ENCODE measurements at places on chromosomes 12 and 14. TPM values are rescaled to one million over a fixed set of nuclear protein-coding genes. Genes with fewer than 3 reads are reported as not detected.

DNA sequence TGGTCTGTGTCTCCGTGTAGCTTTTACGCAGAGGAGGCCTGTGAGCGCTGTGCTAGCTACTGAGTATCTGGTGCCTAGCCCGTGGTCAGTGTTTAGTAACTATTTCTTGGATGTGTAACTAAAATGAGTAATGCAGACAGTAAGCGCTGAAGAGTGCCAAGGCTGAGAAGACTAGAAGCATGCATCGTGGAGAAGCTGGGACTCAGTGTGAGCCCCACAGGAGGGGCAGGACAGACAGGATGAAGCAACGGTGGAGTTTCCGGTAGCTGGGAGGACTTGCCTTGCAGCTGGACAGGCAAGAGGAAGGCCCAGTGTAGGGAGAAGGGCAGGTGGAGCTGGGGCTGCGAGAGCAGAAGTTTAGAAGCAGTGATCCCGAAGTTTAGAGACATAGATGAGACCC lies 233.4 kb upstream of the FKBP4 start:
- no peaks in the 10 kb centered on the region for H3K4me1 ChIP-seq
- H3K4me3 ChIP-seq = no peak overlapping the region
- peak; percentile 4 for DNase-seq

DNA sequence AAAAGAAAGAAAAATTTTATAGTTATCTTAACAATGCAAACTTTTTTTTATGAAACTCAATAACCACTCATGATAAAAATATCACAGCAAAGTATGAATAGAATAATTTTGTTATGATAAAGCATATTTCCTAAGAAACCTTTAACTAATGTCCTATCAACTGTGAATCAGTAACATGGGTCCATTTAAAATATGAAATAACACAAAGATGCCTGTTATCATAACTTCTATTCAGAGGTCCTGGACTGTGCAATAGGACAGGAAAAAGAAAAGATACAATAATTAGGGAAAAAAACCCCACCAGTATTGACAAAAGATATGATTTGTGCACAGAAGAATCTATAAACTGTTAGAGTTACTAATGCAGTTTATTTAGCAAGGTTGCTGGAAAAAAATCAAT lies 245.4 kb downstream of the FOXN3 start:
- H3K36me3 ChIP-seq = peaks cover 7% of the 10 kb centered on the region
- H3K4me3 ChIP-seq = no peak overlapping the region
- H3K4me1 ChIP-seq = peaks cover 5% of the 10 kb centered on the region
- H3K27ac ChIP-seq = no peak overlapping the region
- DNase-seq = no peak

Gene TMEM179
- not detected for total RNA-seq

DNA sequence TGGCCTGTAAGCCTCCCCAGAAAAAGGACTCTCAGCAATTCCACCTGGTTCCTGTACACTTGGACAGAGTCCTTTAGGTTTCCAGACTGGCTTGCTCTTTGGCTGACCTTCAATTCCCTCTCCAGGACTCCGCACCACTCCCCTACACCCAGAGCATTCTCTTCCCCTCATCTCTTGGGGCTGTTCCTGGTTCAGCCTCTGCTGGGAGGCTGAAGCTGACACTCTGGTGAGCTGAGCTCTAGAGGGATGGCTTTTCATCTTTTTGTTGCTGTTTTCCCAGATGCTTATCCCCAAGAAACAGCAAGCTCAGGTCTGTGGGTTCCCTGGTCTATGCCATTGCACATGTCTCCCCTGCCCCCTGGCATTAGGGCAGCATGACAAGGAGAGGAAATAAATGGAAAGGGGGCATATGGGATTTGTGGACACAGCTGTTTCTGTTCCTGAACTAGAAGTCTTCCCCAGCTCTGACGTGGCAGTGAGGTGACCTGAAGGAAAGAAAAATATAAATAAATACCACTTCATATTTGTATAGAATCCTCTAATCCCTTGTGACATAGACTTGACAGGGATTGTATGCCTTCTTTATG lies 1.3 kb downstream of the RNASE7 start:
- no peak overlapping the region for H3K4me3 ChIP-seq
- peaks cover 6% of the 10 kb centered on the region for H3K36me3 ChIP-seq
- no peaks in the 10 kb centered on the region for H3K27me3 ChIP-seq
- DNase-seq = no peak

DNA sequence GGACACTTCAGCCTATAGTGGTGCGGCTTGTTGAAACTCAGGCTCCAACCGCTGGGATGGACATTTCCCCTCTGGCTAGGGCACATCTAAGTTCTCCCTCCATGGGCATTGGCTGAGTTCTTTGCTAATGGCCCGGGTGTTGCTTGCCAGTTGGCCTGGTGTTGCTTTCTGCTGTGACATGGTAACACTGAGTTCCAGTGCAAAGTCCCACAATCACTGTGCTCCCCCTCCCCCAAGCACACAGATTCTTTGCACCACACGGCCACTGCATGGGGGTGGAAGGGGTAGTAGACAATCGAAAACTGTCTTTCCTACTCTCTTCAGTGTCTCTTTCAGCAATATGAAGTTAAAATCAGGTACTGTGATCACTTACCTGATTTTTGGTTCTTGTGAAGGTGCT lies 308.2 kb downstream of the FUT8 start:
- peaks cover 8% of the 10 kb centered on the region for H3K36me3 ChIP-seq
- no peak for DNase-seq
- no peaks in the 10 kb centered on the region for H3K4me1 ChIP-seq
- no peak overlapping the region for H3K4me3 ChIP-seq
- no peaks in the 10 kb centered on the region for H3K27me3 ChIP-seq

DNA sequence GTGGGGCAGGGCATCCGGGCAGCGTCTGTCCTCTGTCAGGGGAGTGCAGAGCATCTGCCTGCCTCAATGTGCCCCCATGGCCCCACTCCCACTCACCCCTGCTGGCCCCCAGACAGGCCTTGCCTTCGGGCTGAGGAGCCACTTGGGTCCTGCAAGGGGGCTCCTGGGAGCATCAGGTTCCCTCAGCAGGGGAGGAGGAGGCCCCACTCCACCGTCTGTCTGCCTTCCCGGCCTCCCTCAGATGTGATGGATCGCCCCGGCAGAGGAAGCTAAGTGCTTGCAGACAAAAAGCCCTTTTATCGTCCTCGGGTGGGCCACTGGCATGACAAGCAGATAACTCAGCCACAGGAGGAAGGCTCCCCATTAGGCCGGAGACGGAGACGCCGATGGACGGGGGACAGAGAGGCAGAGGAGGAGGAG lies 35.1 kb downstream of the NCOR2 start:
- no peak for DNase-seq
- H3K36me3 ChIP-seq = peaks cover 21% of the 10 kb centered on the region
- H3K27me3 ChIP-seq = no peaks in the 10 kb centered on the region
- H3K27ac ChIP-seq = no peak overlapping the region

GRCh38 chr14:90521930-90522483 lies 125.2 kb downstream of the CALM1 start:
- no peaks in the 10 kb centered on the region for H3K27me3 ChIP-seq
- no peak for DNase-seq
- H3K4me1 ChIP-seq = peaks cover 10% of the 10 kb centered on the region
- no peak overlapping the region for H3K27ac ChIP-seq

Gene FAM181A
- not detected for total RNA-seq

- no peaks in the 10 kb centered on the region for H3K36me3 ChIP-seq
- peaks cover 5% of the 10 kb centered on the region for H3K4me1 ChIP-seq
- H3K27ac ChIP-seq = no peak overlapping the region
- DNase-seq = no peak
- no peaks in the 10 kb centered on the region for H3K27me3 ChIP-seq
- no peak overlapping the region for H3K4me3 ChIP-seq
These were observed 479.7 kb upstream of the TBX3 start for GRCh38 chr12:115163710-115164109.

Gene CCDC85C
- 19.1 TPM for total RNA-seq

GRCh38 chr12:11863478-11863906 lies 207.2 kb upstream of the BCL2L14 start:
- H3K27me3 ChIP-seq = no peaks in the 10 kb centered on the region
- no peak overlapping the region for H3K4me3 ChIP-seq
- no peak for DNase-seq
- no peaks in the 10 kb centered on the region for H3K4me1 ChIP-seq
- H3K36me3 ChIP-seq = peaks cover 23% of the 10 kb centered on the region

- DNase-seq = no peak
- peaks cover 7% of the 10 kb centered on the region for H3K36me3 ChIP-seq
- peaks cover 54% of the 10 kb centered on the region for H3K4me1 ChIP-seq
- H3K27me3 ChIP-seq = no peaks in the 10 kb centered on the region
- H3K27ac ChIP-seq = peak overlapping the region; percentile 89
- peak overlapping the region; percentile 78 for H3K4me3 ChIP-seq
These were observed 3.0 kb downstream of the FOXJ2 start for GRCh38 chr12:8035440-8036010.

DNA sequence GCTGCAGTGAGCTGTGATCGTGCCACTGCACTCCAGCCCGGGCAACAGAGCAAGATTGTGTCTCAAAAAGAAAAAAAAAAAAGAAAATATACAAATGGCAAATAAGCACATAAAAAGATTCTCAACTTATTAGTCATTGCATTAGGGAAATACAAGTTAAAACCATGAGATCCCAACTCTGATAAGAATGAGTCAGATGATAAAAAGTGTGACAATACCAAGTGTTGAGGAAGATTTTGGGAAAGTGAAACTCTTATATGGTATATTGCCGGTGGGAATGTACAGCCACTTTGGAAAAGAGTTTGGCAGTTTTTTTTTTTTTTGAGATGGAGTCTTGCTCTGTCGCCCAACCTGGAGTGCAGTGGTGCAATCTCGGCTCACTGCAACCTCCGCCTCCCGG lies 7.6 kb upstream of the PRPF40B start:
- no peak for DNase-seq
- no peak overlapping the region for H3K27ac ChIP-seq
- no peak overlapping the region for H3K4me3 ChIP-seq
- H3K27me3 ChIP-seq = no peaks in the 10 kb centered on the region

GRCh38 chr14:67423424-67423823 lies 11.5 kb upstream of the PLEK2 start:
- no peak overlapping the region for H3K27ac ChIP-seq
- H3K4me1 ChIP-seq = peaks cover 19% of the 10 kb centered on the region
- H3K36me3 ChIP-seq = no peaks in the 10 kb centered on the region
- no peaks in the 10 kb centered on the region for H3K27me3 ChIP-seq

DNA sequence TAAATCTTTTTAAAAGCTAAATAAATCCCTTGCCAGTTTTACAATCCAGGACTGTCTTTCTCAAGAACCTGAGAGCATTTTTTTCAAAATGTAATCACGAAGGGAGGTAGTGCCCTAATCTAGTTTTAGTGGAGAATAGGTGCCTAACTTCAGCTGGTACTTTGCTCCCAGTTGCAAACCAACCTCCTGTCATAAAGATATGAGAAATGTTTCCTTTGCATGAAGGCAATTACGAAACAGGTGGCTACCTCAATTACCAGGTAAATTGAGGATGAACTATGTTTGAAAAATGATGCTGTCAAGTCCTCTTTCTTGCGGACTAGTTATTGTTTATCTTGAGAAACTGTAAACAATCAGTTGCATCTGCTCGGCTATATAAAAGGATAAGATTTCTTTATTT lies 437.9 kb downstream of the DAD1 start:
- H3K27ac ChIP-seq = no peak overlapping the region
- H3K36me3 ChIP-seq = no peaks in the 10 kb centered on the region
- H3K4me3 ChIP-seq = no peak overlapping the region
- H3K27me3 ChIP-seq = peaks cover 13% of the 10 kb centered on the region
- no peak for DNase-seq
- H3K4me1 ChIP-seq = no peaks in the 10 kb centered on the region

DNA sequence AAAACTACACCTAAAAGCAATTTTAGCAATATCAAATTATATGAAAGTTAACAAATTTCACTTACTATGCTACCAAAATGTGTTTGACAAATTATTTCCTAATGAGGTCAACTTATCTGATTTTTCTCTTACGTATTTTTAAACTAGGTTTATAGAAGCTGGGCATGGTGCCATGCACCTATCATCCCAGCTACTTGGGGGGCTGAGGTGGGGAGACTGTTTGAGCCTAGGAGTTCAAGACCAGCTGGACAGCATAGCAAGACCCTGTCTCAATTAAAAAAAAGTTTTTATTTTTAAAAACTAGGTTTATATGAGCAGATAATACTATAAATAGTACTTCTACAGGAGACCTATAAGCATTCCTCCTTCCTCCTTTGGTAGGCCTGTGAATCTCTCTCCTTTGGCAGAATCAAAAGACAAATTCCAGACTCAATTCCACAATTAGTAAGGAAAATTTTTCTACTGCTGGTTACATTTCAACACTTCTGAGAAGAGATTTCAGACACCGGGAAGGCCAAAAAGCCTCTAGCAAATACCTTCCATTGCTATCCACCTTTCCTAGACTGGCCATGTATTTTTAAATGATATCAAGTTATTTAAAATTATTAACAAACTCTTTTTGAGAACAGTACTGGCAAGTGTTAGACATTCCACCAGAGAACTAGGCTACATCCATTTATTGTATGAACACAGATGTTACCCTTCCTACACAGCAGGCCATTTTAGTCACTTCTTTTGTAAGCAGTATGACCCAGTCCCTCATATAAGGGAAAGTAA lies 34.4 kb downstream of the CDK17 start:
- H3K4me1 ChIP-seq = peaks cover 20% of the 10 kb centered on the region
- no peaks in the 10 kb centered on the region for H3K27me3 ChIP-seq
- peak overlapping the region; percentile 35 for H3K27ac ChIP-seq
- peaks cover 3% of the 10 kb centered on the region for H3K36me3 ChIP-seq

Gene CLEC12A
- total RNA-seq = not detected

DNA sequence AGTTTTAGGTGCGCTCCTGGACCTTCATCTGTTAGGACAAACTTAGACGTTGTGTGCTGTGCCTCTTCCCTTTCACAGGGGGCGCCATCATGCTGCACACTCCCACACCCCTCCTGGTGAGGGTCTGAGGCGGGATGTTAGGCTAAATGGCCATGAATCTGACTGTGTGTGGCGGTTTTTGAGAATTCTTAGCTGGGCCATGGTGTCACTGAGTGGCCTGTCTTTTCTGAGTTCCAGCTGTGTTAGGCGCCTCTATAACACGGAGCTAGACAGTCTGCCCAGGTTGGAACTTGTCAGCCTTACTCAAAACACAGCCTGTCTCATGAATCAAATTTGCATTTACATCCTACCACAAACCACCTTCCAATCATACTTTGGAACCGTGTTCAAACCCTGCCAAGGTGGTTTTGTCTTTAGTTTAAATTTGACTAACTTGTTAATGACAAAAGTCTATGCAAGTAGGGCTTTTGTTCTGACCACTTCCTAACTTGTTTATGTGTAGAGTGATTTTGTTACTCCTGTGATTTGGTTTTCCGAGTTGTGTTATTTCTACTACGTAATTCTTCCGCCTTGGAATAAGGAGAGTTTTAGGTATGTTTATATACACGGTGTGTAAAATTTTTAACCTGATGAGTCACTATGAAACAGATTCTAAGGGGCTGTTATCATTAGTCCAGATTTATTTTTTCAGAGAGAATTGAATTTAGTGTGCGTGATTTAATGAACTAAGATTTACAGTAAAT lies 19.6 kb downstream of the ACVR1B start:
- H3K27me3 ChIP-seq = no peaks in the 10 kb centered on the region
- H3K36me3 ChIP-seq = peaks cover 5% of the 10 kb centered on the region
- peak; percentile 61 for DNase-seq
- peak overlapping the region; percentile 65 for H3K4me3 ChIP-seq
